NT2/D1 (cell line): ENCODE measurements at places on chromosomes 5 and 9.

- DNase-seq: no peak
Measured at GRCh38 chr9:122134822-122135528, 24.6 kb downstream of the NDUFA8 start.

DNA sequence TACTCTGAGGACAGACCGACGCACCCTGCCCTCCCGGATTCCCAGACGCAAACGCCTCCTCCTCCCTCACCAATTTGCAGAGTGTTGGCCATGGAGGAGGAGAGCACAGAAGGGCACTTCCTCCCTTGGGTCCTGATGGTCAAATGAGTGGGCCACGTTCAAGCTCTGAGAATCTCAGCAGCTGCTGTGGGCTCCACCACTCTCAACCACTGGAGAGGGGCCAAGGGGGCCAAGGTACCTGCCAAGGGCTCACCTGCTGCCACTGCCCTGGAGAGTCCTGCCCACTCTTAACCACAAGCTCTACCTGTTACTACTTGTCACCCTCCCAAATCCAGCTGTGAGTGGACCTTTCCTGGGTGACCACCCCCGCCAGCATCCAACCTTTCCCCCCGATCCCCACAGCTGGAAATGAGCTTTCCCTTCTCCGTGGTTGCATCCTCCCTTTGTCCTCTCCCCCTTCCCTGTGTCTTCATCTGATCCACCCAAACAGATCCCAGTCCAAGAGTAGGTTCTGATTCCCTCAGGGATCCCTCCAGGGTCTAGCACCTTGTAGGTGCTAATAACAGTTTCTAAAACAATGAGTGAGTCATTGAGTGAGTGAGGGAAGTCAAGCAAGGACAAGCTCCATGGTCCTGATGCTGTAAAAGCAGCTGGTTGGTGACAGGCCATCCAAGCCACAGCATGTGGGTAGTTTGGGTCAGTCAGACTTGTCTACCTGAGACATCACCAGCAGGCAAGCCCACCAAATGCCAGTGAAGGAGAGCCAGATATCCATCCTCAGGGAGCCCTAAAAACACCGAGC, 69.7 kb downstream of the FAM114A2 start:
- no peak for DNase-seq

- peak; percentile 70 for DNase-seq
Measured at GRCh38 chr5:75055727-75056144, 3.4 kb upstream of the GCNT4 start.

DNA sequence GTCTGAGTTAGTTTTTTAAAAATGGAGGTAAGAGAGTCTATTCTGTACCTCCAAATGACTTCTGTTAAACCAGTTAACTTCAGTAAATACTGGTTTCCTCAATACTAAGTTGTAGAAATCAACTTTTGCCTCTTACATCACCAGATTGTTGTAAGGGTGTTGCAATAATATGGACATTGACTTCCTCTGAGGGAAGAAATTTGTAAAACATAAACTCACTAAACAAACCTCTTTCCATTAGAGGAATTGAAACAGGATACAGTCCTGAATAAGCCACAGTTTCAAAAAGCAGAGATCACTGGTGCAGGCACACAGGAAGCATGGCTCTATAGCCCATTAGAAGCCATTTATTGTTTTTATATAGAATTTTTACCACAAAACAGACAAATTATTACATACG, 32.7 kb upstream of the SLCO6A1 start:
- DNase-seq: no peak
